ENCODE measurements at places on chromosomes 1 and 21.
A peak's percentile ranks its signal among the peaks of the same experiment; 100 is the strongest.

- no peak for DNase-seq
Observed at GRCh38 chr21:28196981-28197380, 795.7 kb downstream of the LTN1 start.

- DNase-seq: no peak
Observed at GRCh38 chr21:43315244-43316137, 111.4 kb downstream of the SIK1 start.

- no peak for DNase-seq
Observed at GRCh38 chr1:25033828-25034705, 104.0 kb upstream of the RUNX3 start.

- no peak for DNase-seq
Observed at GRCh38 chr1:107879927-107880326, 85.1 kb downstream of the VAV3 start.

GRCh38 chr1:227322376-227322775 lies 4.1 kb upstream of the CDC42BPA start:
- DNase-seq: no peak

GRCh38 chr1:160905617-160905989 lies 20.6 kb upstream of the ITLN1 start:
- no peak for DNase-seq

DNA sequence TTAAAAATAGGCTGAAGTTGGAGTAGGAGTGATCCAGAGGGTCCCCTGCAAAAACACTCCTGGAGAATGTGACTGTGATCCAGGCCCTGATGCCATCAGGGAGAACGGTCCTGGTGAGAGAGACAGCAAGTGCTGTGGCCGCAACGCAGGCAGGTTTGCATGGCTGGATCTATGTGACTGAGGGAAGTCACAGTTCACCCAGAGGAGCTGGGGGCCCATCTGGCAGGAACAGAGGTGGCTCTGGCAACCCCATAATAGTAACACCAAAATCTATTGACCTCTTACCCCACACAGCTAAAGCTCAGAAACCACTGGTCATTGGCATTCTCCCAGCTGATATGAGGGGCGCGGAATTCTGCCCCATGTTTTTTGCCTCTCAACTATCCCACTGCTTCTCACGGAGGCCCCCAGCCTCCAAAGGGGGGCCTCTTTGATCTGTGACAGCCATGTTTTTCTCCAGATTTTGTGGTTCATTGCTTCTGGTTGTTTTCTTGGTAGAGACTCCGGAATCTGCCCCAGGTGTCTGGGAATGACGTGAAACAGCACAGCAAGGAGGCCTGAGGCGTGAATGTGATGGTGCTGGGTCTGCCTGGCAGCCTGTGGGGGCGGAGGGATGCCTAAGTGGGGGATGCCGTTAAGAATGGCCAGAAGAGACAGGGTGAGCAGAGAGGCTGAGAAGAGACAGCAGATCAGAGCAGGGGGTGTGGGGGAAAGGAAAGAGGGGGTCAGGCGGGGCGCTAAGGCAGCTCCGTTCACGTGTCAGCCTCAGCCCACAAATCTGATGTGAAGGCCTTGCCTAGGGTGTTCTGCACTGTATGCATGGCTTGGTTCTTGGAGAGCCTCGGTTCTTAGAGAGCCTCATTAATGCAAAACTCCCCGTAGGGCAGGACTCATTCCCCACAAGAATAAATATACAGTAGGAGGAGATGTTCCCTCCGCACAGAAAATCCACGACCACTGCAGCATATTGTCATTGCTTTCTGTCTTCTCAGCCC lies 23.5 kb downstream of the CASP9 start:
- no peak for DNase-seq

GRCh38 chr1:116230712-116231111 lies 119.5 kb downstream of the MAB21L3 start:
- DNase-seq: no peak

GRCh38 chr21:44352253-44352860 lies 1.1 kb upstream of the TRPM2 start:
- DNase-seq: no peak

DNA sequence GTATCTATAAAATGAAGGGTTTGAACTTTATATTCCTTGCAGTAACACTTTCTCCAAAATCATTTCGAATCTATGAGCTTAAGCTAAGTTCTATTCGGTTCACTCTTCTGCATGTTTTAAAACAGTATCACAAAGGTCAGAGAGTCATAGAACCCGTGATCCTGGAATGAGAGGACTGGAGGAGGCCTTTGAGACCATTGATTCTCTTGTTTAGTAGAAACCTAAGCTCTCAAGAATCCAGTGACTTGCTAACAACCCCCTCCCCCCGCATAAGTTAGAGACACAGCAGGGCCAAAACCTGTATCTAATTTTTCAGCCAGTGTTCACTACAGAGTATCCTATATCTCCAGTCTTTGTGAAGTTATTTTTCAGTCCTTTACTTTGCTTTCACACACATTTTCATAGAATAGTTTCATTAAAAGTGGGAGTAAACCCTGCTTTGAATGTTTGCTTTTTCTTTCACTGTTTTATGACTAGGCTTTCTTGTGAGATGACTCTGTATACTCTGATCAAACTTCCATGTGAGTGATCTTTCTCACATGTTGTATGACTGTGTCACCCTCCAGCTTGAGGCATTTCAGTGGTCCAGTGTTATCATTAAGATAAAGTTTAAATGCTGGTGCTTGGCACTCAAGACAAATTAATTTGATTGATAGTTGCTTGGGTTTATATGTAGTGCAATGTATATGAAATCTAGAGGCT lies 275.4 kb upstream of the SGIP1 start:
- DNase-seq: no peak

- no peak for DNase-seq
Observed at GRCh38 chr1:183319051-183319450, 99.1 kb downstream of the NMNAT2 start.

DNA sequence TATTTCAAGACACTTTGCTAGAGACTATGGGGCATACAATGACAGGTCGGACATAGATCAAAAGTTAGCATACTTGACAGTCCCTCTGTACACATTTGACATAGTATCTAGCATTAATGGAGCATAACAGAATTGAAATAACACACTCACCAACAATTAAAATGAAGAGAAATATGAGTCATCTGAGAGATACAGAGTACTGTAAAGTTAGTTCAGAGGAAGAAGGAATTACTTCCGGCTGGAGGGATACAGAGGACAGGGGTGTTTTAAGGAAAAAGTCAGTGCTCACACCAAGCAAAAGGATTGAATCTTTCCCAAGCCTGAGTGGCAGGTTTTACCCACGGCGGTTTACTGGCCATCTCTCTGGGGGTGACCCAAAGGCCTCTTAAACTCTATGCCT lies 2.4 kb downstream of the ZMYND12 start:
- no peak for DNase-seq

GRCh38 chr1:175192111-175192629 lies 406 bp downstream of the KIAA0040 start:
- DNase-seq: peak; percentile 36

DNA sequence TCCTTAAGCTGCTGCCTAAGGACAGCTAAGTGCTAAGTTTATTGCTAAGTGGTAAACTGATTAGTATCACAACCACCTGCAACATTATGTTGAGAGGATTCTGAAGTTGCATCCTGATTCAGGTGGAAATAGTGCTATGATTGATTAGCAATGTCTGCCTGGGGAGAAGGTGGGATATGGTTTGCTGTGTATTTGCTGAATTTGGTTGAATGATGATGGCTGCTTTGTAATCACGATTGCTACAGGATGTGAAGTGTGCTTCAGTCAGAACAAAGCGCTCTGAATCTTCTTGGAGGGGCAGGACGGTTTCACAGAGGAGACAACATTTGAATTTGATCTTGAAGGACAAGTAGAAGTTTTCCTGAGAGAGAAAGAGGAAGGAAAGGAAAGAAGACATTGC lies 226.0 kb downstream of the ST6GALNAC3 start:
- no peak for DNase-seq

GRCh38 chr1:1221887-1222574 lies 8.1 kb upstream of the TNFRSF4 start:
- no peak for DNase-seq

DNA sequence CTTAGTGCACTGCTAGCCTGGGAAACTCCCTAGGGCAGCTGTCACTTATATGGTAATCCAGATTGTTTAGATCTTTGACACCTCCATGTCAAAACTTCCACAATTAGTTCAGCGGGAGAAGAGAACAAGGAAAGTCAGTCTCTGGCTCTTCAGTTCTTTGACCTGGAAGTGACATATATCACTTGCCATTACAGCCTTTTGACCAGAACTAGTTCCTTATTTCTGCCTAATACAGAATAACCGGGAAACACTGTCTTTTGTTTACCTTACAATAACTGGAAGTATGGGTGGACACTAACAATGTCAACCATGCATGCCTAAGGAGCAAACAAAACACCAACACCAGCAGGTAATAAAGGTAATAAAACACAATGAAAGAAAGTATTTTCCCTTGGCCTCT lies 68.3 kb downstream of the C4BPA start:
- no peak for DNase-seq

- no peak for DNase-seq
Observed at GRCh38 chr1:216057063-216057462, 366.2 kb downstream of the USH2A start.

GRCh38 chr1:236253918-236254637 lies 27.7 kb downstream of the ERO1B start:
- DNase-seq: no peak

Measured in right renal cortex interstitium (tissue), 3 donors.